ENCODE measurements at places on chromosomes 6 and 20.

GRCh38 chr6:155100087-155100486, 105.0 kb downstream of the TIAM2 start:
- DNase-seq, result no peak

DNA sequence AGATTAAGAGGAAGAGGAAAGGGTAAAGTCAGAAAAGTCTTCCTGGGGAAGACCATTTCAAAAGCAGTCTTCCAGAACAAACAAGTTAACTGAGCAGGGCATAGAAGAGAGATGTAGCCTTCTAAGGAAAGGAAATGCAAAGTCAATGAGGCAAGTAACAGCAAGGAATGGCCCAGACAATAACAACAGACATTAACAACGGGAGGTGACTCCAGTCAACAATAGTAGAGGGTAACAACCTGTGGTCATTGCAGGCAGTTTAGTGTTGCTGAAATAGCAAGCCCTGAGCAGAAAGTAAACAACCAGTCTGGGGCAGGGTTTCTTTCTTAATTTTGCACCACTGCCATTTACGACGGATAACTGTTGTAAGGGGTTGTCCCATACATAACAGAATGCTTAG, 2.1 kb downstream of the MDN1 start:
- no peak for DNase-seq

DNA sequence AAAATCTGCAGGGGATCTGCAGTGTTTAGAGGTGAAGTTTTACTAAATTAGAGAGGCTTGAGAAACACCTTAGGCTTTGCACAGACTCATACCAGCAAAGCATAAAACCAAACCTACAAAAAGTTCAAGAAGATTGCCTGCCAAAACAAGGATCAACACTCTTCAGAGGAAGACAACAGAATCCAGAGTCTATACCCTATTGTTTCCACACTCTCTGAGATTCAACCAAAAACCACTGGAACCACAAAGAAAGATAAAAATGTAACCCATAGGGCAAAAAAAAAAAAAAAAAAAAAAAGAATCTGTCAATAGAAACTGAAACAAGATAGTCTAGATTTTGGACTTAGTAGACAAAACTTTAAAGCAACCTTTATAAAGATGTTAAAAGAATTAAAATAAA, 102.7 kb downstream of the ANKRD60 start:
- no peak for DNase-seq

GRCh38 chr6:87697581-87698546, 4.2 kb downstream of the AKIRIN2 start:
- peak; percentile 80 for DNase-seq

- DNase-seq, result no peak
Observed at GRCh38 chr6:170346649-170347048, 40.1 kb downstream of the FAM120B start.

GRCh38 chr6:91029211-91029610, 442.3 kb upstream of the MAP3K7 start:
- DNase-seq, result no peak

GRCh38 chr6:127177030-127177922, 58.8 kb downstream of the RSPO3 start:
- peak; percentile 35 for DNase-seq

DNA sequence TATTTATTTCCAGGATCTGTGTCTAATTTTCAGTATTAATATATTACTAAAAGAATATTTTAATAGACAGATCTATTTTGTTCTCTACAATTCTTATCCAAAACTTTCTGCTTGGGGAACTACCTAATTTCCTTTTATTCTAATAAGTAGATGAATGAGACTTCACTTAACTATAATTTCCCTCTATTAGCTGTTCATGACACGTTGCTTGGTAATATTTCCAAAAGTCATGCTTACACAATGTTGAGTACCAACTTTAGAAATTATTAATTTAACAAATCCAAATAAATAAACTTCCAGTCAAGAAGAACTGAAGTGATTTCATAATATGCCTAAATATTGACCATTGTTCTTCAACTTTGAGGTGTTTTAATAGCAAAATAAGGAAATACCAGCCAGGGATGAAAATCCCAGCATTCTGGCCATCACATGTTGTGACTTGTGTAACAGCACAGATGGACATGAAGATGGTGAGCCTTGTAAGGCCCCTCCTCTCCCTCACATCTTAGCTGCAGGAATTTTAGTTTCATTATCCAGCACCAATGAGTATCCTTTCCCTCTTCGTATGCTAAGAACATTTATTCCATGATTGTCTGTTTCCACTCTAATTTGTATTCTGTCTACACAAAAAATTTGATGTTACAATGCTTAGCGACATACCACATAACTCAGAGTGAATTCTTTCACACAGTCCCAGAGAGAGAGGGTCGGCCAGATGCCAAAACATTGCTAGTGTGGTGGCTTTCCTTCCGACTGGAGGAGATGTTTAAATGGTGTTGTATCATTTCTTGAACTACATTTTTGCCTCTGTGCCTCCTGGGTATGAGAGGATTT, 137.5 kb downstream of the FOXA2 start:
- DNase-seq, result peak; percentile 83

DNA sequence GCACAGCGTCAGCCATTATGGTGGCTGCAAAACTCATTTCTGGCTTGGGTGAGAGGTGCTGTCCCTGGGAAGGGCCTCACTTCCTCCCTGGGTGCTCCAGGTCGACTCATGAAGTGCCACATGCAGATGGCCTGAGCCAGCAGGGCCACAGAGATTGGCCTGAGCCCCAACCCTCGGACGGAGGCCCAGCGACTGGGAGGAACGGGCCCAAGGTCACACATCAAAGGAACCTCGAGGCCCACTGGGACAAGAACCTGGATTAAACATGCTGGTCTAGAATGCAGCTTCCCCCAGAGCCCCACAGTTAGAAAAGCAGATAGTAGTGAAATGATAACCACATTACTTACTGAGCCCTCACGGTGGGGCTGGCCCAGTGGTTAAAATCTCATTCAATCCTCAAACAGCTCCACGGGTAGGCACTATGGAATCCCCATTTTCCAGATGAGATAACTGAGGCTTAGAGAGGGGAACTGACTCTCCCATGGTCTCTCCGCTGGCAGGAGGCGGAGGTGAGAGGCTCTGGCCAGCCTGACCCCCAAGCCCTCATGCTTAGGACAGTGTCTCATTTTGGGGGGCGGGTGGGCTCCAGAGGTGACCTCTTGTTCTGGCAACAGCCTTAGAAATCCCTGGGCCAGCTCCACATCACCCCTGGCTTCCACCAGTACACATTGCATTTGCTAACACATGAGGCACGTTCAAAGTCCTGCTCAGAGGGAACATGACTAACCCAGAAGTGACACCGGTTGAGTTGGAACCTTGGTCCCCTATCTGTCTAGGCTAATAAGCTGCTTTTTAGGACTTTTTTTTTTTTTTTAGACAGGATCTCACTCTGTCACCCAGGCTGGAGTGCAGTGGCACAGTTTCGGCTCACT, 53.0 kb downstream of the SRC start:
- DNase-seq, result no peak

DNA sequence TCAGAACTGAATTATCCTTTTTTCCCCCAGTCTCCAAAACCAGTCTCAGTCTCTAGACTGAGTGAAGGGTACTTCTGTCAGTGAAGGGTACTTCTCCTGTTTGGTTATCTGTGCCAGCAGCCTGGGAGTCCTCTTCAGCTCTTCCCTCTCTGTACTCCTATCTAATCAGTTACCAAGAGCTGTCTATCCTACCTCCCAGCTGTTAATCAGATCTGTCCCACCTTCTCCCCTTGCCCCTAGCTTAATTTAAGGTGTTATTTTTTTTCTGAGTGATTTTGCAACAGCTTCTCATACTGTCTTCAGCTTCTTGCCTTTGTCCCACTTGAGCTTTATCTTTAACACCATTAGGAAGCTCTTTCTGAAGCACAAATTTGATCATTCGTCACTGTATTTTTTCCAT, 491.9 kb upstream of the SOX4 start:
- DNase-seq, result no peak

- DNase-seq, result no peak
Observed at GRCh38 chr6:17054647-17055046, 47.2 kb upstream of the STMND1 start.

DNA sequence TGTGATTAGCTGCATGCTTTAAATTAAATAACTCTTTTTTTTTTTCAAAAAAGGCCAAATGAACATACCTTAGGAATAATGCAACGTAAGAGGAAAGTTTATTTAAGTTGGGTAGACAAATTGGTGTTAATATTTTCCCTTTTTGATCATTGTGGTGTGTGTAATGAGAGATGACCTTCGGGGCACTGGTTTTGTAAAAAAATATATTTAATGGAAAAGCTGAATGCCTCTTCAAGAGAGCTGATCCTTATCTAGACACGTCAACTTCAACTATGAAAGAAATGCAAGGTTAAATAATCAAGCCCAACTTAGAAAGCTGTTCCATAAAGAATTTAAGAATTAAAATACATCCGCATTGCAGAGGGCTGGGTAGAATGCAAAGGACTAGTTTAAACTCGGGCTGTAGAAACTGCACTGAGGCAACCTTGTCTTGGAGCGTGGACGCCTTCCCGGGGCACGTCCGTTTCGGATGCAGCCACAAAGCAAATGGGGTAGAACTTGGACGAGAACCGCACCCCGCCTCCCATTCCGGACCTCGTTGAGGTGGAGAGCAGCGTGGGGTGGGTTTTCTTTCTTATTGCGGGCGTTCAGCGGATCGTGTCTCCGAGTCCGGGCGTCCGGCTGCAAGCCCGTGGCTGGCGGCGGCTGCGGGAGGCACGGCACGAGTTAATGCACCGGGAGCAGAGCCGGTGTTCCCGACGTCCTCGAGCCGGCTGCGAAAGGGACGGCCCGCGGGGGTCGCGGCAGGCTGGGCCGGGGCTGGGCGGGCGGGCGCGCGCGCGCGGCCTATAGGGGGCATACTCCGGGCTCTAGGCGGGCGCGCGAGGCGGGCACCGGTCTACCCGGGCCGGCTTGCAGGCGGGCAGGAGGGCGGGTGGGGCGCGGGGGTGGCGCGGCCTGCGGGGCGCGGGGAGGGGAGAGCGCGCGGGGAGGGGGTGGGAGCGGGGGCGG, 1.9 kb downstream of the JARID2 start:
- peak; percentile 67 for DNase-seq

DNA sequence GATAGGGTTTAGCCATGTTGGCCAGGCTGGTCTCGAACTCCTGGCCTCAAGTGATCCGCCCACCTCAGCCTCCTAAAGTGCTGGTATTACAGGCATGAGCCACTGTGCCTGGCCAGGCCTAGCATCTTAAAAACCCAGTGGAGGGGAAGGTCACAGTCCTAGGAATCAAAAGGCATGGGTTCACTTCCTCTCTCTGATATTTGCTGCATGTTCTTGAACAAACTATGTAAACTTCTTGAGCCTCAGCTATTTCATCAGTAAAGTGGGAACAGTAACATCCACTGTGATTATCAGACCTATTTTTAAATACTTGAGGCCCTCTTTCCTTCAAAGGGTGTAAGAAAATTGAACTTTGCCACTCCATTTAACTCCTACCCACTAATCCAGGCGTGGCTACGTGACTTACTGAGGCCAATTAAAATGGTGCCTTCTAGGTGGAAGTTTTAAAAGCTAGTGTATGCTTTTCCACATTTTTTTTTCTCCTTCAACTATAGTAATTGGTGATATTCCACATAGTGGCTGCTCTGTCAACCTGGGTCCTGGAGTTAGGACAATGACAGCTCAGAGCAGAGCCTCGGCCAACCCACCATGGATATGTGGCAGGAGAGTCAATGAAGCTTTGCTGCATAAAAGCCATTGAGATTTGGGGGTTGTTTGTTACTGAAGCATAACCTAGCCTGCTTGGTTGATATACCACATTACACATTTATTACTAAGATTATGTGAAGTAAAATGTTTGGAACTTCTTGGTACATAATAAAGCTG, 32.2 kb upstream of the IER3 start:
- DNase-seq, result no peak

GRCh38 chr6:43257367-43258145, 14.3 kb downstream of the TTBK1 start:
- no peak for DNase-seq

- DNase-seq, result no peak
Observed at GRCh38 chr20:33790566-33790965, 20.6 kb upstream of the CHMP4B start.

DNA sequence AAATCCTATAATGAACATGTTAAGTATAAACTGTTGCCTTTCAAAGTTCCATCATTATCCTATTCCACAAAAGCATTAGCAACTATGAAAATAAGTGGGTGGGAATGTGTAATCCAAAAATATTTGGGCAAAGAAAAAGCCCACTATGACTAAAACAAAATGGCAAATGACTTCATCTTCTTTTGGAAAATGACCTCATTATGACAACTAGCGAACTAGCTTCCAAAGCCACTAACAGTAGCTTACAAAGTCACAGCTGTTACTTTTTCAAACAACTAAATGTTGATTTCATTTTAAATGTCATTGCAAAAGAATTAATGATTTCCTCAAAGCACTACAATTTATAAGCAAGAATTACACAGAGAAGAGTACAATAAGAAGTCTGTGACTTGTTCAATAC, 49.8 kb upstream of the RUNX2 start:
- DNase-seq, result no peak

DNA sequence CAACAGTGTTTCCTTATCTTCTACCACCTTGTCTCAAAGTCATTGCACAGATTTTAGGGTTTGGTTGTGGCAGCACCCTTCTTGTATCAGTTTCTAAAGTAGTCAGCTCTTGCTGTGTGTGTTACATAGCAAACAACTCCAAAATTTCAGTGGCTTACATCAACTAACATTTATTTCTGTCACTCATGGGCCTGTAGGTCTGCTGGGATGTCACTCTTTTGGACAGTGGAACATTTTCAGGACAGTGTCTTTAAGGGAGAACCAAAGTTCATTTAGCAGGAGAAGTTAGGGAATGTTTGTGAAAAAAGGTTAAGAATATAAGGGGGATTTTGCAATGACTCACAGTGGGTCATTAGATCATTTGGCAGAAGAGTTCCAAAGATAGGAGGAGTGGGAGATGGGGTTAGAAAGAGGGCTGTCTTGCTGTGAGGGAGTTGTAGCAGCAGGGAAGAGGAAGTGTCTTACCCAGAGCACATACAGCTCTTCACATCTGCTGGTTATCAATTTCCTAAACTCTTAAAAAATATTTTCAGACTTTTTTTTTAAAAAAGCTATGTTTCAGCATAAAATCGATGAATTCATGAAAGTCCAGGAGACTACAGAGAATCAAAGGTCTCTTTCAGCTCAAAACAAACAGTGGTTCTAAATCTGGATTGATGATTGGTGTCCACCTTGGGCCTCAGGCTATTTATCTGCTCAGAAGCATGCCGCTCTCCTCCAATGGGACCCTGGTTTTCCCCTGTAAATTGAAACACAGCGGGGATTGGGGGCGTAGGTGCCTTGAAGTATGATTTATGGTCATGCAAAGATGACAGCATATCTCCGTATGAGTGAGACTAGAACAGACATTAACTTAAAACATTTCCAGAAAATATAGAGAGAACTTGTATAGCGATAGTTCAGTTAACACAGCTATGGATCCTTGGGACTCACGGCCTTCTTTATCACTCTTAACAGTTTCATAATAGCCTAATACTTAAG, 117.3 kb downstream of the B3GAT2 start:
- DNase-seq, result no peak

DNA sequence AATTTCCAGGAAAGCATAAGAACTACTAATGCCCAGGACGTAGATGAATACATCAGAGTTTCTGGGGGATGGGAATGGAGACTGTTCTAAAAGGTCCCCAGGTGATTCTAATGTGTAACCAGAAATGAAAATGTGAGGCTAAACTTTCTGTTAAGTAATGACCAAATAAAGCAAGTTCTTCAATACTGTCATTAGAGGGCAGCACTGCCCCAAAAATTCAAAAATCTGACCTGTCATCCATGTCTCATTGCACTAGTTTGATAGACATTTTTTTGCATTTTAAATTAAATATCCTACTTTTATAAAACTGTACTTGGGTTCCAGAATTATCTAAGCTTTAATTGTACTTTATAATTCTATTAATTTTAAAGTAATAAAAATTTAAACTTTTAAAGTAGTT, 94.9 kb downstream of the RFX6 start:
- peak; percentile 68 for DNase-seq

GRCh38 chr6:79605061-79605460, 26.1 kb upstream of the SH3BGRL2 start:
- DNase-seq, result no peak
